ENCODE measurements at places on chromosomes 3 and 15. TPM values are rescaled to one million over a fixed set of nuclear protein-coding genes. Genes with fewer than 3 reads are reported as not detected.

Gene GRK7
- total RNA-seq, result not detected

Gene EPB42
- not detected for total RNA-seq

Gene SLC28A2
- not detected for total RNA-seq

GRCh38 chr3:174280186-174280585 is 578.9 kb upstream of the NAALADL2 start:
- no peaks in the 10 kb centered on the region for H3K27me3 ChIP-seq
- no peak overlapping the region for H3K4me3 ChIP-seq
- DNase-seq, result no peak
- no peaks in the 10 kb centered on the region for H3K36me3 ChIP-seq
- H3K4me1 ChIP-seq, result no peaks in the 10 kb centered on the region
- H3K27ac ChIP-seq, result no peak overlapping the region

DNA sequence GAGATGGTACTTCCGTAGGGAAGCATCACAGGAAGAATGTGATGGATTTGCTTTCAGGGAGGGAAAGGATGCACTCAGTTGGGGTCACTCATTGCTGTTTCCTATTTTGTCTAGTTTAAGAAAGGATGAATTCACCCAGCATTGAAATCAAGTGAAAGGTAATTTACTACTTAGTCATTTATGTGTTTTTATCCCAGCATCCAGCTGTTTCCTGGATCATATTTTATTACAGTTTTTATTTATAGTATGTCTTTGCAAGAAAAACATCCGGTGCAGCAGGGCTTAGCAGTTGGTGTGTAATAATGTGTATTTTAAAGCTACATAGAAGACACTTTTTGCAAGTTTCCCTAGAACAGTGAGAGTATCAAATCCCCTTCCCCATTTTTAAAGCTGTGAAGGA is 37.4 kb upstream of the GOLGA8B start:
- H3K27me3 ChIP-seq, result peaks cover 8% of the 10 kb centered on the region
- H3K4me1 ChIP-seq, result no peaks in the 10 kb centered on the region
- H3K4me3 ChIP-seq, result no peak overlapping the region
- no peaks in the 10 kb centered on the region for H3K36me3 ChIP-seq

Gene MEX3B
- total RNA-seq, result 18.7 TPM

GRCh38 chr15:29773816-29774215 is 48.5 kb downstream of the TJP1 start:
- peak overlapping the region; percentile 36 for H3K27ac ChIP-seq
- H3K4me3 ChIP-seq, result no peak overlapping the region
- no peaks in the 10 kb centered on the region for H3K27me3 ChIP-seq

Gene CLRN1
- not detected for total RNA-seq

GRCh38 chr3:36379872-36380220 is 458 bp upstream of the STAC start:
- H3K36me3 ChIP-seq, result no peaks in the 10 kb centered on the region
- DNase-seq, result no peak
- no peaks in the 10 kb centered on the region for H3K27me3 ChIP-seq

DNA sequence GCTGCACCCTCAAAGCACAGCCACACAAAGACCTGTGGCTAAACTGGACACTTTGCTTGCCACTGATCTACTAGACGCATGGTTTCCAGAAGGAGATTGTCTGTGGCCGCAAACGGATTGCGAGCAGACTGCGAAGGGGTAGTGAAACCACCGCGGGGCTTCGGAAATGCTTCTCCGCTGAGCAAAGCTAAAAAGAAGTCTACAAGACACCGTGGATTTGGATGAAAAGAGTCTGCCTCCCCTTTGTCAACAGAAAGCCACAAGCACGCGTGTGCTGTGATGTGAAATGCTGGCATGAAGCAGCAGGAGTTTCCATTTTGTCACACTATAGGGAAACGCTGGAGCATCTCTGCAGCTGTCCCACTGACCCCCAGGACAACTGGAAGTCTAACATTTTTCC is 63.0 kb downstream of the TMEM44 start:
- no peaks in the 10 kb centered on the region for H3K36me3 ChIP-seq
- H3K4me3 ChIP-seq, result no peak overlapping the region
- peaks cover 40% of the 10 kb centered on the region for H3K4me1 ChIP-seq
- no peak for DNase-seq
- H3K27me3 ChIP-seq, result no peaks in the 10 kb centered on the region

- no peaks in the 10 kb centered on the region for H3K36me3 ChIP-seq
- DNase-seq, result no peak
- no peak overlapping the region for H3K4me3 ChIP-seq
- H3K4me1 ChIP-seq, result no peaks in the 10 kb centered on the region
- H3K27me3 ChIP-seq, result no peaks in the 10 kb centered on the region
- H3K27ac ChIP-seq, result no peak overlapping the region
These were observed 923.7 kb downstream of the EPHA3 start for GRCh38 chr3:90031121-90031520.

DNA sequence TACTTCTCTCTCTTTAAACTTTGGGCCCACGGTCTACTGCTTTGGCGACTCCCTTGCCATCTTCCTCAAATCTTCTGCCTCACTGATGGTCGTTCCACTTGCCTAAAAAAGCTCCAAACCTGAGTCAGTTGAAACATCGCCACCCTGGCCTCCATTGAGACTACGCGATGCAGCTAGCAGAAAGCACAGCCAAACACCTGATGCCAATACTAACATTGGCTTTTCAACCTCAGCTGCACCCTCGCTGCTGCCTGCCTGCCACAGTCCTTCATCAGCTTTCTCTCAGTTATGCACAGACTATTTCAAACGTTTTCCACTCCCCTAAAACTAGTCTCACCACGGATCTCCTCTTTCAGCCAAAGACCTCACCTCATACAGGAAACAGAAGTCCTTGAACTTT is 214.2 kb upstream of the TMCO5A start:
- H3K4me3 ChIP-seq, result no peak overlapping the region
- no peaks in the 10 kb centered on the region for H3K4me1 ChIP-seq
- H3K27me3 ChIP-seq, result no peaks in the 10 kb centered on the region
- no peaks in the 10 kb centered on the region for H3K36me3 ChIP-seq

GRCh38 chr15:58064980-58065444 is 499 bp downstream of the ALDH1A2 start:
- H3K36me3 ChIP-seq, result no peaks in the 10 kb centered on the region
- DNase-seq, result no peak
- no peaks in the 10 kb centered on the region for H3K4me1 ChIP-seq
- no peak overlapping the region for H3K4me3 ChIP-seq
- H3K27ac ChIP-seq, result no peak overlapping the region

- no peaks in the 10 kb centered on the region for H3K4me1 ChIP-seq
- no peak overlapping the region for H3K27ac ChIP-seq
- no peaks in the 10 kb centered on the region for H3K36me3 ChIP-seq
- DNase-seq, result no peak
These were observed 476.8 kb downstream of the C3orf38 start for GRCh38 chr3:88626456-88627120.

- H3K4me1 ChIP-seq, result peaks cover 6% of the 10 kb centered on the region
- H3K36me3 ChIP-seq, result no peaks in the 10 kb centered on the region
- no peaks in the 10 kb centered on the region for H3K27me3 ChIP-seq
- no peak overlapping the region for H3K4me3 ChIP-seq
These were observed 179.7 kb upstream of the LPP start for GRCh38 chr3:187973977-187974870.

DNA sequence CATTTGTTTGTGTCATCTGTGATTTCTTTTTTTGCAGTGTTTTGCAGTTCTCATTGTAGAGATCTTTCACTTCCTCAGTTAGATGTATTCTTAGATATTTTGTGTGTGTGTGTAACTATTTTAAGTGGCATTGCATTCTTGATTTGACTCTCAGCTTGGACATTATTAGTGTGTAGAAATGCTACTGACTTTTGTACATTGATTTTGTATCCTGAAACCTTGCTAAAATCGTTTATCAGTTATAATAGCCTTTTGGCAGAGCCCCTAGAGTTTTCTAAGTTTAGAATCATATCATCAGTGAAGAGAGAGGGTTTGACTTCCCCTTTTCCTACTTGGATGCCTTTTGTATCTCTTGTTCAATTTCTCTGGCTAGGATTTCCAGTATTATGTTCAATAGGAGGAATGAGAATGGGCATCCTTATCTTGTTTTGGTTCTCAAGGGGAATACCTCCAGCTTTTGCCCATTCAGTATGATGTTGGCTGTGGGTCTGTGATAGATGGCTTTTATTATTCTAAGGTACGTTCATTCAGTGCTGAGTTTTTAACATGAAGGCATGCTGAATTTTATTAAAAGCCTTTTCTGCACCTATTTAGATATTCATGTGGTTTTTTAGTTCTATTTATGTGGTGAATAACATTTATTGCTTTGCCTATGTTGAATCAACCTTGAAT is 211.7 kb downstream of the MBNL1 start:
- no peaks in the 10 kb centered on the region for H3K36me3 ChIP-seq
- no peak overlapping the region for H3K4me3 ChIP-seq
- DNase-seq, result no peak

DNA sequence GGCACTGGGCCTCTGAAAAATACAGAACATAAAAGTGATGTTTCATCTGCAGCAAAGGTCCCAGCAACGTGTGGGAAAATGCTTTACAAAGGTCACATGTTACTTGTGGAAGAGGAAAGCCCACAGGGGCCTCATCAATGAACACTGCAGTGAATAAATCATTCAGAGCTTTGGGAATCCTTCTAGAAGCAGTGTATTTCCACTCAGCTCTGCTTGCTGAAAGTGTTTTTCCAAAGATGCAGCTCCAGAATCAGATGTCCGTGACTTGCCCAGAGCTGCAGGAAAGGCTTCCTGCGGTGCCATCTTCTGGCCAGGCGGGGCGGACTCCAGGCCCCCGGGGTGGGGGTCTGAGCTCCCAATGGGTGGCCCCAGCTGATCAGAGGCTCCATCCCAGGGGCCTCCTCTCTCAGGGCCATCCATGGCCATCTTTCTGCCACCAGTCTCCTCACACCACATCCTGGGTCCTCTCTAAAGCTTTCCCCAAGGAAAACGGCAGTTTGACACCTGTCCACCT is 81.5 kb downstream of the C3orf70 start:
- H3K27me3 ChIP-seq, result no peaks in the 10 kb centered on the region
- no peaks in the 10 kb centered on the region for H3K4me1 ChIP-seq
- DNase-seq, result no peak
- no peak overlapping the region for H3K27ac ChIP-seq
- H3K4me3 ChIP-seq, result no peak overlapping the region
- no peaks in the 10 kb centered on the region for H3K36me3 ChIP-seq

Gene ESYT3
- total RNA-seq, result 2.6 TPM

DNA sequence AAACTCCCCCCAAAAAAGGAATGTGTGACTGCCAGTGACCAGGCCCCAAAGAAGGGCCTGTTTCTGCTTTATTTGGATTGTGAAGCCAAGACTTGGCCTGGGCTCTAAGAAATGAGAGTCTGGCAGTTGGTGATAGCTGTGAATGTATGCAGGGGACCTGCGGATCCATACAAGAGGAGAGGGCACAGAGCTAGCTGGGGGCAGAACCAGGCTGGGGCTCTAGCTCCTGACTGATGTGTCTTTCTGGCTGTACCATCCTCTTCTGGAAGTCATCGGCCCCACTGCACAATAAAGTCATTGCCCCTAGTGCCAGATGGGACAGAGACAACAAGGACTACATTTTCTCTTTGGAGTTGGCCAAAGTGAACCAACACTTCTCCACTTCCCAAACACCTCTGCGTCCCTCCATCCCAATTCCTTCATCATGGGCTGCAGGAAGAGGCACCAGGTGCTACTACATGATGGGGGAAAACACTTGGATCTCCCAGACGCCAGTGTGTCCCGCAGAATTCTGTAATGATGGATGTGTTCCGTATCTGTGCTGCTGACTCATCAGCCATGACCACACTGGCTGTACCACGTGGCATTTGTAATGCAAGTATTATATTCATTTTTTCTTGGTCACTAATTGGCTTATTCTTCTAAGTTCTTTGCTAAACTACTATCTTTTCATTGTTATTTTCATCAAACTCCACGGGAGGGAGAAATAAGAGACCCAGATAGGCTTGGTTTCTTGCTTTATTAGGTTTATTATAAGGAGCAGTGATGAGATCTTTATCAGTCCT is 1.7 kb upstream of the PLA2G4F start:
- peaks cover 19% of the 10 kb centered on the region for H3K4me1 ChIP-seq
- H3K36me3 ChIP-seq, result peaks cover 33% of the 10 kb centered on the region
- peak; percentile 80 for DNase-seq
- no peak overlapping the region for H3K4me3 ChIP-seq

DNA sequence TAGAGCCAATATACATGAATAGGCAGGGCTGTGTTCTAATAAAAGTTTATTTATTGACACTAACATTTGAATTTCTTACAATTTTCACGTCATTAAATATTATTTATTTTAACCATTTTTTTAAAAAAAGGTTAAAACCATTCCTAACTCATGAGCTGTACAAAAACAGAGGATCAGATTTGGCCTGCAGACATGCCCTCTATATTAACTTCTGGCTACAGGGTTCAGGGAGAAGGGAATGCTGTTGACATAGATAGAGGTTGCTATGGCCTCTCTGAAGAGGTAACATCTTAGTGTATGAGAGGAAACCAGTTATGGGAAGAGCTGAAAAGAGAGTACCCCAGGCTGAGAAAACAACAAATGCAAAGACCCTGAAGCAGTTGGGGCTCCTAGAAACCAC is 19.1 kb upstream of the RAP2B start:
- DNase-seq, result no peak
- no peaks in the 10 kb centered on the region for H3K27me3 ChIP-seq
- peaks cover 34% of the 10 kb centered on the region for H3K4me1 ChIP-seq
- H3K27ac ChIP-seq, result no peak overlapping the region
- no peaks in the 10 kb centered on the region for H3K36me3 ChIP-seq

Measured in astrocyte (in vitro differentiated cells and primary cell).